Vagina (tissue), 2 donors: ENCODE measurements at places on chromosomes 16 and 17.

DNA sequence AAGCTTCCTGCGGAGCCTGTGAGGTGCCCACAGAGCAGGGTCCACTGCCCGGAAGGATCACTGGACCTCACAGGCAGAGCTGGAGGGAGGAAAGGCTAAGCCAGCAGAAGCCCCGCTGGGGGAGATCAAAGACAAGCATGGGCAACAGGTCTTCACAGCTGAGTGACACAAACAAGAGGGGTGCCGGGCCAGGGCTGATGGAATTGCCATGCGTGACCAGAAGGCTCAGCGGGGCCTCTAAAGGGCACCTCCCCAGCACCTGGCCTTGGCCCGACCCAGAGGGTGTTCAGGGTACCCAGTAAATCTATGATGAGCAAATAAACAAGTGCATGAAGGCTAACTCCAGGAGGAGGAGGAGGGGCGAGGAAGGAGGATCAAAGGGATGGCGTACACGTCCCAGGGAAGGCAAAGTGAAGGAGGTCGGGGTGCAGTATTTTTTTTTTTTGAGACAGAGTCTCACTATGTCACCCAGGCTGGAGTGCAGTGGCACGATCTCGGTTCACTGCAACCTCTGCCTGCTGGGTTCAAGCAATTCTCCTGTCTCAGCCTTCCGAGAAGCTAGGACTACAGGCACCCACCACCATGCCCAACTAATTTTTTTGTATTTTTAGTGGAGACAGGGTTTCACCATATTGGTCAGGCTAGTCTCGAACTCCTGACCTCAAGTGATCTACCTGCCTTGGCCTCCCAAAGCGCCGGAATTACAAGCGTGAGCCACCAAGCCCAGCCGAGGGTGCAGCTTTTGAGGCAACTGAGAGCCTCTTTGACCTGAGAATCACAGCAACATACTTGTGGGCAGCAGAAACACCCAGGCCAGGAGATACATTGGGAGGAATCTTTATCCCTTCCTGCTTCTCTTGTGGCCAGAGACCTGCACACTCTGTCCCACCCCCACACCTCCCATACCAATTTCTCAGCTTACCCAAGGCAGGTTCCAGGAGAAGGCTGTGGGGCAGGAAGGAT lies 16.1 kb upstream of the EXOC7 start:
- DNase-seq, result no peak

- DNase-seq, result no peak
Measured at GRCh38 chr17:3988297-3989040, 24.2 kb upstream of the ATP2A3 start.

DNA sequence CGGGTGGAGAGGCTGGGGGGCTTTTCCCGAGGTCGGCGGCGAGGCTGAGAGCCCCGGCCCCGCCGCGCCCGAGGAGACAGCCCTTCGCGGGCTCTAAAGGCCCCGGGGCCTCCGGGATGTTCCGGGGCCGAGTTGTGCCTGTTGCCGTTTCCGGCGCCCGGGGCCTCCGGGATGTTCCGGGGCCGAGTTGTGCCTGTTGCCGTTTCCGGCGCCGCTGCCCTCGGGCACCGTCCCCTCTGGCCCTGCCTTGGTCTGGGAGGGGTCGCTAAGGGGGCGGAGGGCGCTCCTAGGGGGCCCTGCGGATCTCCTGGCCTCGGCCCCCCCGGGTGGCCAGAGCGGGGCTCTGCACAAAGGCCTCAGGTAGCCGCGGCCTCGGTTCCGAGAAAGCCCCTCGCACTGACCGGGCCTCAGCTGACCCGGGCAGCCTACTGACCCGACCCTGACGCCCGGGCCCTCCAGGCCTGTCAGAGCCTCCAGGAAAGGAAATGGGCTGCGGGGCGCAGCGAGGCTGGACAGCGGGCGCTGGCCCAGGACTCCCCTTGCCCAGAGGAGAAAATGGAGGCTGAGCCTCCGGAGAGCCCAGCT lies 24.2 kb downstream of the ACTG1 start:
- no peak for DNase-seq

DNA sequence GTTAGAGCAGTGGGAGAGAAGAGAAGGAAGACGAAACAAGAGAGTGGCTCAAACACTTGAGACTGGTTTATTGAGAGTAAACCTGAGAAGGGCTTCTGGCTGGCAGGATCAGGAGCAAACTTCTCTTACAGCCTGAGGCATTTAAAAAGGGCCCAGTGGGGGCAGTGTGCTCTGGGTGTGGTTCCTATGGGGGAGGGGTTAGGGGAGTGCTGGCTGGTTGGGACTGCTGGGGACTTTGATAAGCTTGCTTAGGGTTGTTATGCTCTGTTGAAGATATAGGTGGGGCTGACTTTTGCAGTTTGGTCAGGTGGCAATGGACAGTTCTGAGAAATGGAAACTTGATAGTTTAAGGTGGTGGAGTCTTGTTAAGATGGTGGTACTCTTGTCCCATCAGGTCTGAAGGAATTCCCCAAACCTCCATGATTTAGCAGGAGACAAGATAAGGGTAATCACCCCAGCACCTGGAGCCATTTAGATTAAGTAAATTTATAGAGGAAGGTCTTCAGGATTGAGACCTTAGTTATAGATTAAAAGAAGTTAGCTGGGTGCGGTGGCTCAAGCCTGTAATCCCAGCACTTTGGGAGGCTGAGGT lies 79.3 kb downstream of the EMP2 start:
- no peak for DNase-seq

DNA sequence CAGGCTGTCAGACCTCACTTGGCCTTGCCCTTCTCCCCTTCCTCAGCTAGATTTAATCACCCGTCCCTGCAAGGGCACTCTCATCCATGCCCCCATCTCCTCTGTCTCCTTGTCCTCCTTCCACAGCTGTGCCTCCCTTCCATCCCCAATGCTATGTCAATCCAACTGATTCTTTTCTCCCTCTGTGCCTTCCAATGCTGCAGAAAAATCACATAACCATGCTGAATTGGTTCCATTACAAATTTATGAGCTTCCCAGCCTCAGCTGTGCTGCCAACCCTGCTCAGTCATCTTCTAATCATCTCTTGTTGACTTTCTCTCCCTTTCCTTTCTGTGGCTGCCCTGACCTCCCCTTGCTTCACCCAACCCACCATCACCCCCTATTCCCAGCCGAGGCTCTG lies 56.3 kb upstream of the PIRT start:
- no peak for DNase-seq

GRCh38 chr16:67155295-67156142 lies 4.2 kb downstream of the TRADD start:
- no peak for DNase-seq

GRCh38 chr16:79607587-79607986 lies 7.0 kb upstream of the MAF start:
- no peak for DNase-seq

GRCh38 chr17:67696347-67696746 lies 21.4 kb upstream of the NOL11 start:
- DNase-seq, result no peak

GRCh38 chr17:36544044-36544306 lies 744 bp upstream of the GGNBP2 start:
- DNase-seq, result no peak

GRCh38 chr17:70945386-70945785 lies 776.1 kb downstream of the KCNJ2 start:
- no peak for DNase-seq

GRCh38 chr17:36089888-36090836 lies at the start of gene CCL3:
Gene CCL3, minus strand, starts transcription at chr17:36090143. Its CDS starts 85 bp downstream, at chr17:36090058.
- no peak for DNase-seq

DNA sequence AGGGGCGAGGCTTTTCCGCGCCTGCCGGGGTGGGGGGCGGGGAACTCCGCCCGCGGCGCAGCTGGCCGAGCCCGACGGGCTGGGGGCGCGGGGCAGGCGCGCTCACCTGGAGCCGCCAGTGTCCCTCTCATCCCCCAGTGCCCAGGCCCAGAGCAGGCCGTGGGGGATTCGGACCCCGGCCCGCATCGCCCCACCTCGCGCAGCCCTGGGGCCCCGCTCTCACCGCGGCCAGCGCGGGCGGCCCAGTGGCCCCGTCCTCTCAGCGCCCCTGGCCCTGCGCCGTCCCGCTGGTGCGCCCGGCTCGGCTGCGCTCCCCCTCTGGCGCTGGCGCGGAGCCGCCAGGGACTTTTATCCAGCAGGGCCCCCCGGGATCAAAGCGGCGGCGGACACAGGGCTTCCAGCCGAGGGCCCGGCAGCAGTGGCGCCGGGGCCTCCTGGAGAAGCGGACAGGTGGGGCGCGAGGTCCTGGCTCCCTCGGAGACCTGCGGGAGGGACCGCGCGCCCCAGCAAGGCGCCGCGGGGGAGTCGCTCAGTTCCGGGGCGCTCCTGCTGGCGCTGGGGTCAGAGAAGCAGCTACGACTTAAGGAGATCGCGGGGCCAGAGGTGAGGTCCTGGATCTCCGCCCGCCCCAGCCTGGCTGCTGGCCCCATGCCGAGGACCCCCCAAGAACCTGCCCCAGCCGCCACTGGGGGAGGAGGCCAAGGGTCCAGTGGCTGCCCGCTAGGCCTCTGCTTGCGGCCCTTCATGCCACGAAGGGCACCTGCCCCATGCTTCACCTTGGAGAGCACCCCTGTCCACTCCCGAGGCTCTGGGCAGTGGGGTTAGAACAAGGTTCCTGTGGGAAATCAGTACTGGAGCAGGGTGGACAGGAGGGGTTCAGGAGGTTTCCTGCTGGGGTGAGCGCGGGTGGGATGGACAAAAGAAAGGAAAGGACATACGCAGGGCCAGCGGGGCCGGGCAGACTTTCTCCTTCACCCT lies 823 bp upstream of the NOTUM start:
- no peak for DNase-seq

DNA sequence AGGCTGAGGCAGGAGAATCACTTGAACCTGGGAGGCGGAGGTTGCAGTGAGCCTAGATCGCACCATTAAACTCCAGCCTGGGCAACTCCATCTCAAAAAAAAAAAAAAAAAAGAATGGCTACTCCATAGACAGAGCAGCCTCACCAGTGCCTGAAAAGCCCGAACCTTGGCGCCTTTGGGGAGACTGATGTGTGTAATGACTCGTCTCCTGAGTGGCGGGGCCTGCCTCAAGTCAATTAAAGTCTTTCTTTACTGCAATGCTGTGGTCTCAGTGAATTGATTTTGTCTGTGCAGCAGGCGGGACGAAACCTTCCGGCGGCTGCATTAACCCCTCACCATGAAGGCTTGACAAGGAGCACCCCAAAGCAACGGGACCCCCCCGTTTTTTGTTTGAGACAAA lies 3.5 kb upstream of the UQCC4 start:
- no peak for DNase-seq

DNA sequence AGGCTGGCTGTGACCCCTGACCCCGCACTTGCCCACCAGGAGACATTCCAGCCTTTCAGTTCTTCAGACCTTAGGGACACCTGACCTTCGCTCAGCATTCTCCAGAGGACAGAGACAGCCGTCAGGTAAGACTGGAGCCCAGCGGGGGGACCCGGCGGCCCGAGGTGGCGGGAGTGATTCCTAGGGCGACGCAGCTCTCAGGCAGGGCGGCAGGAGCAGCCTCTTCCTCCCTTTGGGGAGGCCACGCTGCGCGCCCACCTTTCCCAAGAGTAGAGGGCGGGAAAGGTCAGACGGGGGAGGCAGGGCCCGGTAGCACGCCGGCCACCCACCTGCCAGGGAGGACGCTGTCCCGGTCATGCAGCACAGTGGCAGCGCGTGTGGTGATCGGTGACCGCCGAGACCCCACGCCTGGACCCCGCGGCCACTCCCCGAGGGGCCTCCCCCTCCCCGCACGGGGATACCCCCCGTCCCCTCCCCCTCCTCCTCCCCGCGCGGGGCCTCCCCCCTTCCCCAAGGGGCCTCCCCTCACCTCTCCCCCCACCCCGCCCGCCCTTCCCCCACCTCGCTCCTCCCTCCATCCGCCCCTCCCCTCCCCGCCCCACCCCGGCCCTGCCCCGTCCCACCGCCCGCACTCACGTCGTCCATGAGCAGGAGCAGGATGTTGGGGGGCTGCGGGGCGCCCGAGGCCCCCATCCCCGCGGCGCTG lies 472 bp downstream of the GALNS start:
- no peak for DNase-seq

DNA sequence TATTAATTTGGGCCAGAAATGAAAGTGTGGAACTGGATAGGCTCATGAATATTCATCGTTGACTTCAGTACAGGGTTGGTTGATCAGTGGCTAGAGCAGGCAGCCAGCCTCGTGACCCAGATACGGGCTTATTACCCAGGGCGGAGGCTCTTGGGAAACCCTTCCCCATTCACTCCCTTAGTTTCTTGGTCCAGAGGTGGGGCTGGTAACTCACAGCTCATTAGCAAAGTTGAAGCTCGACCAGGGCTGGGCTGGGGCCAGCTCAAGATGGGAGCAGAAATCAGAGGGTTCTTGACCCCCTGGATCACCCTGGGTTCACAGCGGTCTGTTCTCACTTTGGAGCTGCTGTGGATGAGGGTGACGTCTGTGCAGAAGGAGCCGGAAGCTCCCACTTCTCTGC lies 44.6 kb upstream of the GSE1 start:
- no peak for DNase-seq

- no peak for DNase-seq
Measured at GRCh38 chr16:57066625-57067024, 25.8 kb upstream of the CPNE2 start.

DNA sequence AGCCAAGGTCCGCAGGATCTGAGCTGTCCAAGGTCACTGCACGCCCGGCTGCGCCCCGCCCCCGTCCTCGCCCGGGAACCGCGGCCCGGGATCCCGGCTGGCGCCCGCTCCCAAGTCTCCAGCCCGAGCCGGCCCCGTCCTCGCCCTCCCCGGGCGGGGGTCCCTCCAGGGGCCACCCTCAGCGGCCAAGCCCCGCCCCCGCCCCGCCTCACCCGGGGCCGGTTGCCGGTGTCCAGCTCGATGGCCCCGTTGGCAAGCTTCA lies 216 bp downstream of the VPS9D1 start:
- no peak for DNase-seq

GRCh38 chr17:50096092-50096491 lies 941 bp downstream of the PDK2 start:
- no peak for DNase-seq

DNA sequence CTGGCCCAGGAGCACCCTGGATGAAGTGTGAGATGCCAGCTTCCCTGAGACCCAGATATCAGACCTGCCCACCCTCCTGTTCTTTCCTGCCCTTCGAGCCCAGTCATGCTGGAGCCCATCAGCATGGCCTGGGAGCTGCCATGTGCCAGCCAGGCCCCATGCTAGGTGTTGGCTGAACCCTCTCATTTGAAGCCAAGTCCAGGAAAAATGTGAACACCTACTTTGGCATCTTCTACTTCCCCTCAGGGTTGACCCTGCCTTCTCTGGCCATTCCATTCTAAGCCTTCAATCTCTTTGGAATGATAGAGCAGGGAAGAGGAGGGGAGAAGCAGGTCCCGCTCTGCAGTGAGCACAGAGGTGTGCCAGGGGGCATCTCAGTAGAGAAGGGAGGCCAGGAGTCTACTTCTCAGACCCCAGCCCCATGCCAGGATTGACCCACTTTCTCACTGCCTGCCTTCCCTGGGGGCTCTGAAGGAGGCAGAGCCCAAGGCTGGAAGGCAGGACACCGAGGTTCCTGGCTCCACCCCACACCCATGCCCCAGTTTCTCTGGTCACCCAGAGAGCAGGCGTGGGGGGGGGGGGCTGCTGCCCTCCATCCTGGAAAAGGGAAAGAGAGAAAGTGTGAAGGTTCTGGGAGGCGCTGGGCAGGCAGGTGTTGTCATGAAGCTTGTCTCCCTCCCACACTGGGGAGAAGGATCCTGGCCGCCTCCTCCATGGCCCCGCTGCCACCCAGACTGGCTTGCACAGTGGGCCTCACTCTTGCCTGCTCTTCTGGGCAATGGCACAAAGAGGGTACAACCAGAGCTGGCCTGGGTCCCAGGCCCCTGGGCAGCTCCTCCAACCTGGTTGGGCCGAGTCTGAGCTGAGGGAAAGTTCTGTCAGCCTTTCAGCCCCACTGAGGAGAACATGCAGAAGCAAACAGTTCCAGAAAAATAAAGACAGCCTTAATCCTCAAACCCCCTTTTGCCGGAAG lies 9.3 kb downstream of the HDAC5 start:
- no peak for DNase-seq
